ENCODE measurements at places on chromosomes 5 and 9. TPM values are rescaled to one million over a fixed set of nuclear protein-coding genes. Genes with fewer than 3 reads are reported as not detected.

SLC6A18 gene
- not detected for polyA plus RNA-seq

- no peak for DNase-seq
Measured at GRCh38 chr9:89107406-89107805, 71.2 kb downstream of the SHC3 start.

DNA sequence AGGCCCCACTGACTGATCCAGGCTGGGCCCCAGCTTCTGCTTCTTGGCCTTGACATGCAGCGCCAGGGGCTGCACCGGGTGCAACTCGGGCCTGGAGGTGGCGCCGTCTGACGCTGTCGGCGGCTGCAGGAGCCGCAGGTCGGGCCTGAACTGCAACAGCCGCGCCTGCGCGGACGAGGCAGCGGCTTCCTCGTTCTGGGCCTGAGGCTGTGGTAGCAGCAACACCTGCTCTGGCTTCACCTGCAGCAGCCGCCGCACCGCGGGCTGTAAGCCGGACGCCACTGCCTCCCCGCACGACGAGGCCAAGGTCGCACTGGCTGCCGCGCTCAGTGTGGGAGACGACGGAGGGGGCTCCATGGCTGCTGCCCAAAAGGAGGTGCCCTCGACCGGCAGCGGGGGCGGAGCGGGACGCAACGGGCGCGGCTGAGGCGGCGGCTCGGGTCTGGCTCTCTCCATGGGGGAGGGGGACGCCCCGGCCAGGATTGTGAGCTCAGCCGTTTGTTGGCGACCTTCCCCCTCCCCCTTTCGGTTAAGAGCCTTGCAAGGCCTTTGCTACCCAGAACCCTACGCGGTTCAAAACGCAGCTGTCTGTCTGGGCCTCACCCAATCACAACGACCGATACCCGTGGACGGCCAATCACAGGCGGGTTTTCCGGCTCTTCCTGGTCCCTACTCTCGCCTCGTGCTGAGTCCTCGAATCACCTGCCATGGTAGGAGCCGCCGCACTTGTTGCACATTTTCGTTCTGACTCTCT is 438 bp downstream of the SOX30 start:
- peak; percentile 37 for DNase-seq

GRCh38 chr9:92656537-92656925 is 13.4 kb downstream of the IPPK start:
- no peak for DNase-seq

DNA sequence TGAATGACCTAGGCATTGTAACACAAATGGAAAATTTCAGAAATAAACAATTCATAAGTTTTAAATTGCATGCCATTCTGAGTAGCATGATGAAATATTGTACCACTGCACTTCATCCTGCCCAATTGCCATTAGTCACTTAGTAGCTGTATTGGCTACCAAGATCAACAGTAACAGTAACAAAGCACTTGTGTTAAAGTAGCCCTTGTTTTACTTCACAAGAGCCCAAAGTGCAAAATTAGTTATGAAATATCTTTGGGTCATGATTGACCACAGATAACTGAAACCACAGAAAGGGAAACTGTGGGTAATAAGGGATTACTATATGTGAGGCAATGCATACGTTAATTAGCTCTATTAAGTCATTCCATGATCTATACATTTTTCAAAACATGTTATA is 33.3 kb upstream of the RORB start:
- no peak for DNase-seq

DNA sequence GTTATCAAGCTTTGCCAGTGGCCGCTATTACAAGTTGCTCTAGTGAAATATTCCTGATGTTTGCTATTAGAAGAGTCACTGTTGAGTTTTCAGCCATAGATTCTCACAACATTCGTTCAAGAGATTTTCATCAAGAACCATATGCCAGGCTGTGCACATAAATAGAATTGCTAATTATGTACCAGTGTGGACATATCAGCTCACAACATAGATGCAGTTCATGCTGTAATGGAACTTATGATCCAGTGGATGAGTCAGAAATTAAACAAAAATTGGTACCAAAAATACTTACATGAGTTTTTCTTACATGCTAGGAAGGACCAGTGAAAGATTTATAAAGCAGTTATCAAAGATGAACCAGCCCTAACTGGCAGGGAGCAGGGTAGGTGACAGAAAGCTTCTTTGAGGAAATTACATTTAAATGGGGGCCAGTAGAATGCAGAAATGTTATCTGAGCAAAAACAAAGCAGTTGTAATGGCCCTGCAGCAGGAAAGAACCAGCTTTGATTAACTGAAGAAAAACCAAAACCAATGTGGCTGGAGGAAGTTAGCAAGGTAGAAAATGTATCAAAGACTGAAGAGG is 404.2 kb downstream of the DNAH5 start:
- no peak for DNase-seq

TSLP gene
- 1.4 TPM for polyA plus RNA-seq

DNA sequence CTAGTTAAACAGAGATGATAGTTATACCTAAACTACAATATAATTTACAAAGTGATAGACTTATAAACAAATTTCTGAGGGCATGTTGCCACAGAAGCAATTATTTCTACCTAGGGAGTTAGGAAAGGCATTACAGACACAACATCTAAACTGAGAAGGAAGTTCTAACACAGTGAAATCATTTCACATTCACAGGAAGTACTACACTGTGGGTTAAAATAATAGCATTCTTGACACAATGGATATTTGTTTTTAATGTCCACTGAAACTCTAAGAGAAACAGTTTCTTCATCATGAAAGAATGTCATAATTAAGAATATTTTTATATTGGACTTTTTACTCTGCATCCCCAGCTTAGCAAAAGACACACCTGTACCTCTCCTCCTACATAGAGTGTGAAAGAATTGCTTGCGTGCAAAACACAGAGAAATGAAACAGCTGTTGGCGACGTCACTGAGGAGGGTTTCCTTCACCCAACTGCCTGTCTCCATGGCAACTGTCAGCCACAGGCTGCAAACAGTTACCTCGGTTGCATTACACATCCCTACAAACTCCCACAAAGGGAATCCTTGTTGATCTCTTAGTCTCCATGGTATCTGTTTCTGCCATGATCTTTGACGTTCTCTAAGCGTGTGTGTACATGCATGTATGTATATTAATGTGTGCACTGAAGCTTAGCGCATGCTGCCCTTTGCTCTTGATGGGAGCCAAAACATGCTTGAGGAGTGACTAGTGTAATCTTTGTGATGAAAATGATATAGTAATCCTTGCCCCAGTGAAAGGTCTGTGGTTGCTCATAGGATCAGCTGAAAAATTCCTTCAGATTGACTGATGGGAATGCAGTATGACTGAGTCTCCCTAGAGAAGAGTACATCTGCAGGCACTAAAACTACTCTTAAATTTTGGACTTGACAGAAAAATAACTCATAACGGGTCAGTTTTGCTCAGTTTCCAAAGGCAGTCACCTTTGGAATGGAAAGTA is 168.5 kb downstream of the ACTL7B start:
- DNase-seq = no peak

FOXD4L5 gene
- polyA plus RNA-seq = not detected

KLHL3 gene
- polyA plus RNA-seq = 19.5 TPM

DNA sequence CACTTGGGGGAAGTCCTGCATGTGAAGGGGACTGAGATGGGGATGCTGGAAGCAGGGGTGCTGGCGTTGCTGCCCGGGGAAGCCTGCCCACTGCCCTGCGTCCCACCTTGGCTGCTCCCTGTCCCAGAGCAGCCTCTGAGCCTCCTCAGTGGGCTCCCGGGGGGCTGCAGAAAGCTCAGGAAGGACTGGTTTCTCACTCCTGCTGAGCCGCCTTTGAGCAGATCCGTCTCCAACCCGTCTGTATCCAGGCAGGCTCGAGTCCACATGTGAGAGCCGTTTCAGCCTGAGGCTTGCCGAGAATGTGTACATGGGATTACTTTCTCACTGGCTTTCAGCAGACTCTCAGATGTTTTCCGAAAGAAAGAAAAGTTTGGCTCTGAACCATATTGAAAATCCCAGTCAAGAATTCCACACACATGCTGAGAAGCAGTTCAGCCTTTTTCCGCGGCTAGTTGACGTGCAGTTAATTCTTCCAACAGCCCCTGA is 95.3 kb upstream of the COL5A1 start:
- DNase-seq = peak; percentile 33

DNA sequence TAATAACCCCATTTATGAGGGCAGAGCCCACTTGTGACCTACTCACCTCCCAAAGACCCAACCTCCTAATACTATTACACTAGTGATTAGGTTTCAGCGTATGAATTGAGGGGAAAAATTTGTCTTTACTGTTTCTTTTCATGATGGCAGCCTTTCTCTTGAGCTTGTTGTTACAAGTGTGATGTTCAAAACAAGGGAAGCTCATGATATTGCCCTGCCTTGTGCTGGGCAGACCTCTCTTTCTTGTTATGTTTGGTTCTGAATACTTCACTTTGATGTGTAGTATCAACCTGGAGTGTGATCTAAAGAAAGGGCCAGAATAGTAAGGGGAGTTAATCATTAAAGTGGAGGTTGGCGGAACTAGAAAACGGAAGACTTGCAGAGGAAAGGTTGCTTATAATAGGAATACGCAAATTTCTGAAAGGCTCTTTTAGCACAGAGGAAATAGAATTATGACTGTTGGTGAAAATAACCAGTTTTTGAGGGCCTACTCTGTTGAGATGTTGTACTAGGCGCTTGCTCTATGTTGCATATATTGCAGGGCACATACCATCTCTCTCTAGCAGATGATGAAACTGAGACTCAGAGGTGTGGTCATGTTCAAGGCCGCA is 68.2 kb downstream of the MELK start:
- DNase-seq = no peak

DNA sequence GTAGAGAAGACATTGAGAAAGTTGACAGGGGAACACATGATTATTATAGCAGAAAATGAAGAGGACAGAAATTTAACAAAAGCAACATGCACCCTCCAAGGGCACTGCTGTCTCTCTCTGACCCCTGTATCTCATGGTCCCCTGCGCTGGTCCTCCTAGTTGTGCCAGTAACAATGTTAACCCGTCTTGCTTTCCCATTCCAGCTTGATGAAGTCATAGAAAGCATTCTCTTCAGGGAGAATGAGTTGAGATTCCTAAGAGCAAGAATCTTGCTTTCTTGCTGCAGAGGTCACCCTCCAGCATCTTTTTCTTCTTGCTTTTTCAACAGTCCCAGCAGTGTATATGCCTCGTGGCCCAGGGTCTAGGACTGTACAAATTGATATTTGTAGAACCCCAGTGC is 279.6 kb upstream of the ADAMTSL1 start:
- DNase-seq = no peak

HAVCR1 gene
- polyA plus RNA-seq = 1.5 TPM

GRCh38 chr9:132141948-132142594 is 19.8 kb upstream of the NTNG2 start:
- DNase-seq = no peak

GRCh38 chr9:86557063-86557766 is 203.0 kb upstream of the TUT7 start:
- DNase-seq = no peak

DNA sequence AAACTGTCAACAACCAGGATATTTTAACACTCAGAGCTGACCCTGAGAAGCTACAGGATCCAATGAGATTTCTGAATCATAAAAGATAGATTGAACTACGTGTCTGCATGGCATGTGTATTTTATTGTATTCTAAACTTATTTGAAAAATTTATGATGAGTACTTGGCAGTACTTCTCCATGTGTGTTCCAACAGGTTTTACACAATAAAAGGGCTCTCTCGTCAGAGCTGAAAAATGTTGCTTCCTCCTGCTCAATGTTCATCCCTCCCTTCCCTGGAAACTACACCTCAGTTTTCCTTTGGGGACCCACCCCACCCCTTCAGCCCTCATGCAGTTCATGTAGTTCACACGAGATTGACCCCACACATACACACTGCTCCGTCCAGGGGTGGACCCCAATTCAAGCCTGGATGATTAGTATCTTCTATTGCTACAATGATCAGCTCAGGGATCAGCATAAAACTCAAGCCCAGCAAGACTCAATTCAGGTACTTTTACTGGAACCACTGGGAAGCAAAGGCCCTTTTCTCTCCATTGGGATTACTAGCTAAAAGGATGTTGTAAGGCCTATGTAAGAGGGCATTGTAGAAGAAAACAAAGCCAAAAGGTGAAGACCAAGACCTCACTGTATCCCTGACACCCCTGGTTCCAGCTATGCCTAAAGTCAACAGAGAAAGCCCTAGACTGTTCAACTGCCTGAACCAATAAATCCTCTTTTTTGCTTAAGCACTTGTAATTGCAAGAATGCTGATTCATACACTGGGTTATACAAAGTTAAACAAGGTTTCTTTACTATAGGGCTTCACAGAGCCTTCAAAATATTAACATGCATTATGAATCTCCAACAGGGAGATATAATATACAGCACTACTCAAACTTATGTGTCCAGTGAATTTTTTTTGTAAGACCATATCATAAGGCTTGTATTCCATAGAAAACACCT is 112.6 kb downstream of the SAXO1 start:
- DNase-seq = no peak

- no peak for DNase-seq
Measured at GRCh38 chr5:600886-601541, 11.1 kb upstream of the CEP72 start.

TMEM252 gene
- polyA plus RNA-seq = 2.0 TPM

DNA sequence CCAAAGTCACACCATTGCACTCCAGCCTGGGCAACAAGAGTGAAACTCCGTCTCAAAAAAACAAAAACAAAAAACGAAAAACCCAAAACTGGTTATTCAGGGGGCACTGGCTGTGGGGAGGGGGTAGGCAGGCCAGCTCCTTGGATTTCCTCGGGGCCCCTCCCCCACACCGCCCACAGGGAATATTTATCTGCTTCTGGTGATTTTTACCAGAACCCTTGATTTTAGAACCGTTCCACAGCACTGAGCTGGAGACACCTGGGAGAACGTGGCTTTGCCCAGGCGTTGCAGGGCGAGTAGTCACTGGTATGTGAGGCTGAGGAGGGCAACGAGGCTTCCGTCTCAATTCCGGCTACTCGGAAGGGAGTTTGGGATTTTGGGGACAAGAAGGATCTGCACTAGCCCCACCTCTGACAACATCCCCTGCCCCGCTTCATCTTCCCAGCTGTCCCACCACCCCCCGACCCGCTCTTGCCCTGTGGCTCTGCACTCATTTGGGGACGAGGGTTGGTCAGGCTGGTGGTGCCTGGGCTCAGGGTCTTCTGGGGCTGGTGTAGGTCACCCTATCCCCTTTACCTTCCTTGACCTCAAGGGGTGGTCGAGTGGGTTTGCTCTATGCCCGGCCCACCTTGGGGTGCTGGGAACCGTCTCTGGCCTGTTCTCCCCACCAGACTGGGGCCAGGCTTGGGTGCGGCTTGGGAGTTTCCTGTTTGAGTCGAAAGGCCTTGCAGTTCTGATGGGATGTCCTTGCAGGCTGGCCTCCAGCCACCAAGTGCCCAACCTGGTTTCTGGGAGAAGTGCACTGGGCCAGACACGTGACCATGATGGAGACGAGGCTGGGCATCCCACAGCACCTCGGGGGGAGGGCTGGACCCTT is 3.5 kb downstream of the AHRR start:
- DNase-seq = no peak

WNT8A gene
- not detected for polyA plus RNA-seq

FAM151B gene
- polyA plus RNA-seq = 1.9 TPM

DNA sequence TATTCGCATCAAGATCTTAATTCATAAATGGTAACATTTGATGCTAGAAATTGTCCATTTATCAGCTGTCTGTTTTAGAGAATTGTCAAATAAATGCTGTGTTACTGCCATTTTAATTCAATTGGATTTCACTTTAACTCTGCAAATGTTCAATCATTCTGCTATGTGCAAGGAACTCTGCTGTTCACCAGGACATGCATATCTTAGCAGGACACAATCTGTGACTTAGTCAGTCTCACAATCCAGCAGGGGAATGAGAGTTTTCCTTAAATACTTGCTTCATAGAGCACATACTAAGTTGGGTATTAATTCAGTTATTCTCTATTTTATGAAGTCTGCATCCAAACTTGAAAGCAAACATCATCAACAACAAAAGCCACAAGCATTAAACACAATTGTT is 488.7 kb upstream of the MEF2C start:
- no peak for DNase-seq

- DNase-seq = peak; percentile 67
Measured at GRCh38 chr5:61817472-61818326, 485.6 kb downstream of the ZSWIM6 start.
